ENCODE measurements at places on chromosomes 2 and 18.

- no peak for DNase-seq
Observed at GRCh38 chr2:233821709-233822100, 32.6 kb downstream of the HJURP start.

DNA sequence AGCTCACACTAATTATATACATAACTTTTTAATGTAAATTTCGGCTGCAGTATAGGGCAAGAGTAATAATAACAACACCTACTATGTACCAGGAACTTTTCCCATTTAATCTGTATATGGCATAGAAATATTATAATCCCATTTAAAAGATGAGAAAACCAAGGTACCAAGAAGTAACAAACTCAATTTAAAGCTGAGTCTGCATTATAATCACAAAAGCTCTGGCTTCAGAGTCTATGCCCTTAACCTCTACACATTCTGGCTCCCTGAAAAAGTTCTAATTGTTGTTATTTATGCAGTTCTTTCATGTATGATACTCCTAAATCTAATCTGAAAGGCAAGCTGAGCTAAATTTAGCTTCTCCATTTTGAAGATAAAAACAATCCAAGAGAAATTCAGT is 1675.1 kb upstream of the NXPH2 start:
- DNase-seq, result no peak

- DNase-seq, result no peak
Observed at GRCh38 chr2:67631483-67631882, 234.3 kb downstream of the ETAA1 start.

GRCh38 chr2:196914867-196915460 is 11.5 kb downstream of the PGAP1 start:
- DNase-seq, result no peak

- no peak for DNase-seq
Observed at GRCh38 chr2:97706112-97706511, 7.3 kb upstream of the ZAP70 start.

DNA sequence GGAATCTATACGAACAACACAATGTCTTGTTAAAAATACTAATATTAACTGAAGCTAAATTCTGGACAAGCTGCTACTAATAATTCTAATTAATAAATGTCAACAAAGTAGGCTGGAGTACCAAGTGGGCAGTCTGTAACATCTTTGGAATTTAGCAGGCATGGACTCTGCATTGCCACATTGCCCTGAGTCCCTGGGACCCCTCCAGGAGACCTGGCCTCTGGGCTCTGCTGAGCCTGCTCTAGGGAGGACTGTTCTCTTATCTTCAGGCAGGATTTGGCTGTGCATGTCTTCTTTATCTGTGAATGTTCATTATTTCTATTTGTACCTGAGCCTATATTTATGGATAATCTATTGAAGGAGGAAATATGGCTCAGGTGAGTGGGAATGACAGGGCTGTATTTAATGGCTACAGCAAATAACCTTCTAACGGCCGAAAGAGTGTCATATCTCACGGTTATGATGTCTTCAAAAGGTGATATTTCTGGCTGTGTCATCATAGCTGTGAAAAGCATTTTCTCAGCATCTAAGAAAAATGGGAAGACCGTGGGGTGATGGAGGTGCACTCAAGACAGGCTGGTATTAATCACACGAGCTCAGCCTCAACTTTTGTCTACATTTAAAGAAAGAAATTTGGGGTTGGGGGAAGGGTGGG is 28.6 kb upstream of the SETBP1 start:
- DNase-seq, result peak; percentile 13

GRCh38 chr18:51757255-51757924 is 559.9 kb upstream of the MEX3C start:
- DNase-seq, result no peak

GRCh38 chr18:5556310-5556974 is 12.6 kb upstream of the EPB41L3 start:
- no peak for DNase-seq

- DNase-seq, result no peak
Observed at GRCh38 chr2:32272279-32272678, 5.4 kb upstream of the YIPF4 start.

GRCh38 chr2:8217468-8218030 is 464.3 kb upstream of the ID2 start:
- no peak for DNase-seq

DNA sequence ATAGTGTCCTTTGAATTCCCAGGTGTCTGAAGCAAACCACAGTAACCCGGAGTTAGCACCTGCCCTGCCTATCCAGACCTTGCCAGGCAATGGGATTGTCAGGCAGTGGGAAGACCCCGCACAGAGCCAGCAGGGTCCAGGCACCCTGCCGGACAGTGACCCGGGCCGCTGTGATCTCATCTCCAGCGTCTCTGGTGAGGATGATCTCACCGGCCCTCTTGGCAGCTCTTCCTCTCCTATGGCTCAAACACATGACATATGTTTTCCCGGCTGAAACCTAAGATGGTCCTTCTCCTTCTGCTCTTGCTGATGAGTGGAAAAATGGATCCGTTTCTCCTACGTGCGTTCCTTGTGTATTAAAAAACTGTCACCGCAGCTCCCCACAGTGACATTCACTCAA is 75.1 kb downstream of the ACOXL start:
- no peak for DNase-seq

- no peak for DNase-seq
Observed at GRCh38 chr2:215790523-215791421, 222.6 kb downstream of the MREG start.

- no peak for DNase-seq
Observed at GRCh38 chr2:85554980-85555612, 6.2 kb downstream of the GGCX start.

GRCh38 chr2:43169987-43170386 is 56.4 kb downstream of the ZFP36L2 start:
- DNase-seq, result peak; percentile 36

DNA sequence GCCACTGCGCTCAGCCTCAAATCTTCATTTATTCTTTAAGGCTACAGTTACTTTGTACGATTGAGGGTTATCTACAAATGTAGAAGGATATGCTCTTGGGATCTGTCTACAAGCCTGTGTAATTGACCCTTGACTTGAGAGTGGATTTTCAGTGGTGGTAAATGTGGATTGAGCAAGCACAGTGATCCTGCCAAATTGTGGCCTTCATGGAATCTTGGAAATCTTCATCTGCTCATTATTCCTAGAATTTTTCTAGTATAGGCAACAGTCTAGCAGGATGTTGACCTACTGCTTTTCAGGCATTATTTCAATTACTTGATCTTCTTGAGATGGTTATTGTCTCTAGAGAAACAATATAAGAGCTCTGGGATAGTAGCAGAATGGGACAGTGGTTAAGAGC is 226.1 kb upstream of the REV1 start:
- DNase-seq, result no peak

- DNase-seq, result no peak
Observed at GRCh38 chr2:159009940-159010339, 41.5 kb downstream of the TANC1 start.

DNA sequence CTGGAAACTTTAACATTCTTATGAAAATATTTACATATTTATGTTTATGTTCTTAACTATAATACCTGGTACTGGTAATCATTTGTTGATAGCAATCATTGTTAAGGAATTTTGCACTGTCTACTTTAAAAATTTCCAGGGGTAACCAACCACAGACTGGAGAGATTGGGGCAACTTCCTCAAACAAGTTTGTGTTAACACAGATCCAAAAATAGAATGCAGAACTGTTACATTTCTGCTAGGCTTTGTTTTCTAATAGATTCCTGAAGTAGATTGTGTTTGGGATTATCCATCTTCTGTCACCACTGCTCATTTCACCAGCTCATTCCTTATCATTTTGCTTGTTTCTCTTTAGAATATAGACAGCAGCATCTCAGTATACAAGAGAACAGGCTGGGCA is 23.7 kb downstream of the RNF125 start:
- DNase-seq, result no peak

DNA sequence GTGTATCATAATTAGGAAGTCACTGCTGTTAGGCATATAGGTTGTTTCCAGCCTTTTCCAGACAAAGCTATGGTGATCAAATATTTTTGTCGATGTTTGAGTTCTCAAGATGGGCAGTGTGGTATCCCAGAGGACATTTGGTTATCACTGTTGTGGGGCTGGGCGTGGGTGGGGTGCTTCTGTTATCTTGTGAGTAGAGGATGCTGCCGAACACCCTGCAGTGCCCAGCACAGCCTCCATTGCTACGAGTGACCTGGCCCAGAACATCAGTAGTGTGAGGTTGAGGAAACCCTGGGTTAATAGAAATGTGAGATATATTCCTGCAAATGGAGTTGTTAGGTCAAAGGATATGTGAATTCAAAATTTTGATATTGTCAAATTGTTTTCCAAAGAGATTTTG is 33.2 kb downstream of the ZNF236 start:
- no peak for DNase-seq

DNA sequence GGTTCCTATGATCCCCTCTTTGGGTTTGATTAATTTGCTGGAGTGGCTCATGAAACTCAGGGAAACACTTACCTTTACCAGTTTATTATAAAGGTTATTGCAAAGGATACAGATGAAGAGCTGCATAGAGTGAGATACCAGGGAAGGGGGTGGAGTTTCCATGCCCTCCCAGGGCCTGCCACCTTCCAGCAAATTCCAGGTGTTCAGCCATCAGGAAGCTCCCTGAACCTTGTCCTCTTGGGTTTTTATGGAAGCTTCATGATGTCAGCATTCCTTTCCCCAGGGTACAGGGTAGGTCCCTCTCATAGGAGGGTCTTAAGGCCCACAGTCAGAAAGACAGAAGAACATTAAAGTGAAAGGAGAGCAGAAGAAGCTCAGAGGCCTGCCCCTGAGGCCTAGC is 123.9 kb upstream of the DCC start:
- no peak for DNase-seq

DNA sequence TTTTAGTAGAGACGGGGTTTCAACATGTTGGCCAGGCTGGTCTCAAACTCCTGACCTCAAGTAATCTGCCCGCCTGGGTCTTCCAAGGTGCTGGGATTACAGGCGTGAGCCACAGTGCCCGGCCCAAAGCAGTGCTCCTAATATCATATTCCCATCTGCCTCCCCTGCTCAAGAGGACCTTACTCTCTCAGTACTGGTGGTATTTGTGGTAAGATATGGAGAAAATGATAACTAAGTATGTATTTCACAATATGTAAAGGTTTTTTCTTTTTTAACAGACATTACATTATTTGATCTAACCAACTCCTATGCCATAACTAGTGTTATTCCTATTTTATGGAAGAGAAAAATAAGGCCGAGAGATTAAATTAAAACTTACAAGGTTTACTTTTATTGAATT is 201.0 kb downstream of the CAMKMT start:
- no peak for DNase-seq

DNA sequence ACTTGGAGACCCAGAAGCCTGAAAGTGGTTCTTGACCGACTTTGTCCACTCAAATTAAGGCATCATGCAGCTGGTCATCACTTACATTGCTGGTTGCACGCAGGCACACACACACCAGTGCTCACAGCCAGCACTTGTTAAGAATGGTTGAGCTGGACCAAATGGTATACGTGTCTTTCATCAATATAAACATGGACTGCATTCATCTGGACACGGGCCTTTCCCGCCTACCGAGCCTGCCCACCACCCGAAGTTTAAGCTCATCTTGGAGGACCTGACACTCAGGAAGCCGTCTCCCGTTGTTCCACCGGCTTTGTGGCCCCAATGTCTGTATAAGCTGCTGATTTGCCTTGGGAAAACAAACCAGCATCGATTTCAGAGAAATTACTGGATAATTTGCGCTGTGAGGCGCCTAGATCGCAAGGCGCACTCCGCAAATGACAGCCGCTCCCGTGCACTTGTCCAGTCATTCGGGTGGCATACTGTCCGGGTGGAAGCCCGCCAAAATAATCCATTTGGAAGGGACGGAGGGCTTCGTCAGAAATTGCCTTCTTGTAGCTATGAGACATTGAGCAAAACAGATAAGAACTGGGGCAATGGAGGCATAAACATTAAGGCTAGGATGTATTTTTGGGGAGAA is 40.1 kb upstream of the AKAIN1 start:
- DNase-seq, result no peak

DNA sequence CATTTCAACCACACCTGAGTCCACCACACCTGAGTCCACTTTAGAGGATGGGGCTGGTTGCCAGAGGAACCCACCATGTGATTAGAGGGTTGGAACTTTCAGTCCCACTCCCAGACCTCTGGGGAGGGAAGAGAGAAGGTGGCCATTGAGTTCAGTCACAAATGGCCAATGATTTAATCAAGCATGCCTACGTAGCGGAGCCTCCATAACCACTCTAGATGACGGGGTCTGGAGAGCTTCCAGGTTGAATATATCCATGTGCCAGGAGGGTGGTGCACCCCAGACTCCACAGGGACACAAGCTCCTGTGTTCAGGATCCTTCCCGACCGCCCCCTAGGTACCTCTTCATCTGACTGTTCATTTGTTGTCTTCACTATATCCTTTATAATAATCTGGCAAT is 53.3 kb downstream of the CYBRD1 start:
- no peak for DNase-seq

DNA sequence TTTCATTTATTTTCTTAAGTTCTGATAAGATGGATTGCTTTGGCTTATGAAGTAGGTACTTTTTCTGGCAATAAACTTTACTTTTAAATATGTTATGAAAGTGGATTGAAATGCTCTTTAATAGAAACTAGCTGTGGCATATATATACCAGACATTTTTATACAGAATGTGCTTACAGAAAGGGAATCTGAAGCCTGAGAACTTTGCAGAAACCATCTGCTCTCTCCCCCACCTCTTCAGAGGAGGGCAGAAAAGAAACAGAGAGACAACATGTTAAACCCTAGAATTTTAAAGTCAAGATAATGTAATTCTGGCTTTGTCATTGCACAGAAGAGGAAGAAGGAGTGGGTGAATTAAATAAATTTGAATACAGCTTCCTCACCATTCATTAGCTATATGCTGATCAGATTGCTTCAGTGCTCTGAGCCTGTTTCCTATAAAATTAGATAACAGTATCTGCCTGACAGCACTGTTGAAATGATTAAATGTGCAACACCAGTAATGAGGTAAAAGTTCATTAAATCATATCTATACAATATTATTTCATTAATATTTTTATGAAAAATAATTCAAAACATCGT is 247.3 kb downstream of the CNTNAP5 start:
- DNase-seq, result no peak

DNA sequence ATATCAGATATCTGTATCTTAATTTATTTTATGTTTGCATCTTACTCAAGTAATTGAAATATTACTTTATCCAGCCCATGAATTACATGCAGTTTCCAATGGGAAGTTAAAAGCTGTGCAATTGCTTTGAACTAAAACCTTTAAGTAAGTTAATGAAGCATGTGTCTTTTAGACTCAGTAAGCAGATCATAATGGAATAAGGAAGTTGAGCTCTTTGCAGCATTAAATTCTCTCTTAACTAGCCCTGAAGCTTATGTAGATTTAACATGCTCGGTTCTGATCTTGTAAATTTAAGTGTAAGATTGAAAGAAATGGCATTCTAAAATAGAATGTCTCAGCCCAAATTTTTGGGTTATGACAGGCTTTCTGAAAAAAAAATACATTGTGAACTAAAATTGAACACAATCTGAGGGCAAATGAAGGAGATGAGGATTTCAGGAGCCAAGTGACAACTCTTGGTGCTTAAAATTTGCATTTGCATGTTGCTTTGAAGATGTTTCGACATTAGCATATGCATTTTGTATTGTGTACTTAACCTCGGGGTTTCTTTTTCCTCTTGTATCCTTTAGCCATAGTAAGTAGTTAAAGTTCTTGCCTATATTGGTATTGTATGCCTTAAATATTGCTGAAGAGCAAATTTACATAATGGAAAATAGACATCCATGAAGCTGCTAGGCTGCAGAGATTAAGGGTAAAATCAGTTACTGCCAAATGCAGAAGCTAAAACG is 297.8 kb upstream of the KCNJ3 start:
- no peak for DNase-seq

Measured in NCI-H460 (cell line).